ENCODE measurements at places on chromosomes 4 and X.

- DNase-seq = no peak
These were observed 63.6 kb upstream of the UGT2B15 start for GRCh38 chr4:68734095-68734494.

DNA sequence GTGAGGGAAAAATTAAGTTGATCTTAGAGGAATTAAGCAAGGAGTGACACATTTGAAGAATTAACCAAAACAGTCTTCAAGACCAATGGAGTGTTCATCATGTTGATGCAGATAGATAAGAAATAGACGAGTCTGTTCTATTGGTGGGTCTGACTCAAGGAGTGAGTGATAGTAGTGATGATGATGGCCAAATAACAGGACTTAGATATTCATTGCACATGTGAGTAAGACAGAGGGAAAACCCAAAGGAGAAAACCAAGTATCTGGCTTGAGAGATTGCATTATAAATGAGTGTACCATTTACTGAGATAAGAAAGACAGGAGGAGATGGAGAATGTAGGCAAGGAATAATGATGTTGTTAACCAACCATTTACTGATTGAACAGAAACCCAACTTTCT lies 321.3 kb downstream of the ADGRL3 start:
- no peak for DNase-seq

GRCh38 chr4:126265888-126266287 lies 951.1 kb downstream of the FAT4 start:
- DNase-seq = no peak

DNA sequence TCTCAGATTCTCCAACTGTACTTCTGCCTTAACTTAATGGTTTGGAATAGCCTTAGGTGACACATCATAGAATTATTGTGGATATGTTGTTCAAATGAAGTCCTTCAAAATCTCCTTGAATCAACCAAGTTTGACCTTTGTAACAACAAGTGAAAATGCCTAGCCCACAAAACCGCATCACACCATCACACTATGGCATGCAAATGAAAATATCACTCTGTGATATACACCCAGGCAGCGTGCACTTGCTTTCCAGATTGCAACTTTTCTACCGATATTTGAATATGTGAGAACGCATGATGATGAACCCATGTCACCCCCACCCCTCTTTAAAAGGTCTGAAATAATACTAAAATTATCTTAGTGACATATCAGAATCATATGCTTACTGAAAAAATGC lies 656.7 kb downstream of the GABRG1 start:
- no peak for DNase-seq

GRCh38 chr4:52585379-52585778 lies 73.7 kb downstream of the USP46 start:
- no peak for DNase-seq
